ENCODE measurements at places on chromosomes 16 and 17.

- DNase-seq: peak; percentile 88
Measured at GRCh38 chr17:50201276-50201854, at the start of gene COL1A1. Gene COL1A1 (minus strand): TSS chr17:50201631. CDS start chr17:50201513, 118 bp downstream.

GRCh38 chr17:51703361-51704341 lies 443.3 kb downstream of the UTP18 start:
- DNase-seq: no peak

DNA sequence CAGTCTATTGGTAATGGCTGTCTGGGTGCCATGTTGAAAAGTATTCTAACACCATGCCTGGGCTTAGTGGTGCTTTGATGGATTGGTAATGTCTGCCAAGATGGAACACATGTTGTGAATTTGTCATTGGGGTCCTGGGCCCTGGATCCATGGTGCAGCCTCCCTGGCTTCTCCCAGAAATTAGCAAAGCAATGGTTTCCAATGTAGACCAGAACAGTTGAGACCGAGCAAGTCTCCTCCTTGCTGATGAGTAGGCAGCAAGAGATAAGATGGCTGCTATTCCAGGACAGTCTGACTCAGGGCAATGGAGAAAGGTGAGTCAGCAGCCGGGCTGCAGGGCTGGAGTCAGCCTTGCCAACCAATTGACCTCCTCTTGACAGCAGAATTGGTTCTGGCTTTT lies 30.8 kb downstream of the GPR139 start:
- DNase-seq: no peak

DNA sequence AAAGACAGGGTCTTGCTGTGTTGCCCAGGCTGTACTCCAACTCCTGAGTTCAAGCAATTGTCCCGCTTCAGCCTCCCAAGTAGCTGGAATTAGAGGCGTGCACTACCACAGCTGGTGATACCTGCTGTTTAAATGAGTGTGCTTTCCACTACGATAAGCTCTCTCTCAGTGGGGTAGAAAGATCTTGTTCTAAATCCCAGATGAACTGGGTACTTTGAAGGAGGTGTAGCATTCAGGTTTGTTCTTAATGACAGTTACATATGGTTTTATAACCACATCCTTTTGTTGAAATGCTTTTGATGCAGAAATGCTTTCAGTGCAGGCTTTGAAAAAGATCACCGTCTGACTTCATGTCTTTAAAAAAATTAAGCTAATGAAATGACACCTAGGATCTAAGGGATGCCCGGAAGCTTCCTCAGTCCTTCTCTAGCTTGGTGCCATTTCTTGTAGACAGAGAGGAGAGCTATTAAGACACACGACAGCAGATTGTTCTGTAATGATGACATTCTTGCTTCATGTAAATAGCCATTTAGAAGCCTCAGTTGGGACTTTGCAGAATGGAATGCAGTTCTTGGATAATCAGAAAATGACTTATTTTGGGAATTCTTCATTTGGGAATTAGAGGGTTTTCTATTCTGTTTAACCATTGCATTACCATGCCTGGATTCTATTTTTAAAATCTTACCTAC lies 19.5 kb downstream of the PMM2 start:
- no peak for DNase-seq

GRCh38 chr16:5875416-5875815 lies 777.8 kb upstream of the EEF2KMT start:
- no peak for DNase-seq

DNA sequence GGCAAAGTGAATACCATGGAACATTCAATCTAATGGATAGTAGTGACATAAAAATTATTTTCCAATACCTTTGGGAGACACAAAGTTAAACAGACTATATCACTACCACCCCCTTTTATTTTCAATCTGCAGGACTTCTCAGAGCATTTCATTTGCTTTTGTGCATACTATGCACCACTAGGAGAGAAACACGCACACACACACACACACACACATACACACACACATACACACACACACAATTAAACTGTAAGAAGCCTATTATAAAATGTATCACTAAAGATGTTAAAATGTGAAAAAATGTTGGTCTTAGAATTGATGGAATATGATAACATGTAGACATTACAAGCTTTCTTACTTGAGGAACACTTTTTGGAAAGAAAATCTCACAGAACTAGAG lies 331.4 kb downstream of the CA10 start:
- no peak for DNase-seq

DNA sequence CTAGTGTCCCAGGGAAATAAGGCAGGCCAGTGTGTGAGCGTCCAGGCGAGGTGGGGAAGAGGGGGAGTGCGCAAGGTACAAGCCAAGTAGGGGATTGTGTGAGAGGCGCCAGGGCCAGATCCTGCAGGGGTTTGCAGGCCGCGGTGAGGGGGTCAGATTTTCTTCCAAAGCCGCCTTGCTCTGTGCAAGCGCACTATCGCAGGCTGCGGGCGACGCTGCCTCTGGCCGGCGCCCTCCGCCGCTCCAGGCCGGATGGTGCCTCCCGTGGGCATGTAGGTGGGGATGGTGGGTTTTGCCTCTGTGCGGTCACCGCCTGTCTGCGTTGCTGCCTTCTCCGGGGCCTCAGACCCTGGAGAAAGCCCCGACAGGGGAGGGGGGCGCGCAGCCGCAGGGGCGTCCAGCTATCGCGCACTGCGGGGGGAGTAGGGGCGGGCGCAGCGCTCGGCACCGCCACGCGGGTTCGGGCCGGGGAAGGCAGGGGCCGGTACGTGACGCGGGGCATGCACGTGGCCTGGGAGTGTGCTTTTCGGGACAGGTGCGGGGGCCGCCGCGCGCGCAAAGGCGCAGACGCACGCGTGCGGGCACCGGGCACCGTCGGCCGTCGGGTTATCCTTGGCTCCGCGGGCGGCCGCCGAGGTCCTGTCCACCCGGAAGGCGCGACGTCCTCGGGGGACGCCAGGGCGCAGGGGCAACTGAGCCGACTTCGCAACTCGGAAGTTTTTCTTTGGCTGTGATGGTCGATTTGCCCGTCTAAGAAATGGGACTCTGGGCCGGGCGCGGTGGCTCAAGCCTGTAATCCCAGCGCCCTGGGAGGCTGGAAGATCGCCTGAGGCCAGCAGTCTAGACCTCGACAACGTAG lies 1.1 kb upstream of the HAPSTR1 start:
- peak; percentile 40 for DNase-seq

DNA sequence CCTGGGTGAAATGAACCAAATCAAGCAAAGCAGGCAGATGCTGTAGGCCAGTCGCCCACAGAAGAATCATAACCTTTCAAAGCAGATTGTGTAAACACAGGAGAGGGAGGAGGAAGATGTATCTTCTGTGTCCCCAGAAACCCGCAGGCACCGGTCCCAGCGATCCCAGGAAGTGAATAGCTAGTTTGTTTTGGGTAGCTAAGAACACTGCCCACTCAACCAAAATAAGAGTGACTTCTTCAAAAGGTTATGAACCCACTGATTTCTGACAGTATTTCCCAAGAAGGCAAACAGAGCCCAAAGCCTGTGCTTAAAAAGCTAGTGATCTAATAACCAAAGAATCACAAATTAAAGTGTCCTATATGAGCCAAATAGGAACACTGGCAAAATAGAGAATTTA lies 67.8 kb downstream of the GRIN2A start:
- peak; percentile 23 for DNase-seq

DNA sequence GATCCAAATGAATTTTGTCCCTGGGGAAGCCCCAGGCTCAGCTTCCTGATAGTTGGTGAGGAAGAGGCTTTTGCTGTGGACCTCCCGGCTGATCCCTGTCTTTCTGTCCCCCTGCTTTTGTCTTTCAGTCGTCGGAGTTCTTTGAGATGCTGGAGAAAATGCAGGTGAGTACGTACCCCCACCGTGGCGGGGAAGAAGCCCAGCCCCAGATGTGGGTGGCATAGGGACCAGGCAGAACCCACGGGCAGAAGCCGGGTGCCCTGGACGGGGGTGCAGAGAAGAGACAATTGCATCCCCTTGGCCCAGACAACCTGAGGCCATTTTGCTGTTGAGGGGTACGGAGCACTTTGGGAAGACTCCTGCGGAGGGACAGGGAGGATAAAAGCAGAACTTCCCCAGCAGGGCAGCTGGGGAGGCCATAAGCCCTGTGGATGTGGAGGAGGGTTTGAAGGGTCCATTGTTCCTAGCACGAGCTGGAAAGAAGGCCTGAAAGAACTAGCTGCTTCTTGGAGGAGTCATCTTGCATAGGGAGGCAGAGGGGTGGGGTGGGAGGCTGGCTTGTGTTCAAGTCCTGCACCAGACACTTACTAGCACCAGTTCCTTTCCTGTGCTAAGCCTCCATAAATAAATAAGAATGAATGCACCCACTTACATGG lies 105.6 kb downstream of the OR1D5 start:
- DNase-seq: no peak

DNA sequence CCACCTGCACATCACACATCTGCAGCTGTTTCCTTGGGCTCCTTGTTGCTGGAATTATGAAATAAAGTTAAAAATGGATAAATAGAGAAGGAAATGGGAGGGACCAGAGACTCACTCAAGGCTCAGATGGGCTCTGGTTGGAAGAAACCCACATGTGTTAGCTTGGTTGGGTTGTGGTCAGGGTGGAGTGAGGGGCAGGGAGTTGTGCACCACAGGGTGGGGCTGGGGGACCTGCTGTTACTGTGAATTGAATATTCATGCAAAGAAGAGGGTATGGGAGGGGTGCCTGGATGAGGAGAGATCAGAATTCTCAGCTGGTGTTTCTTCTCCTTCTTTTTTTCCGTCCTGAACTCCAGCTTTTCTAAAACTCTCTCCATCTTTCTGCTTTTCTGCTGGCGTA lies 320.7 kb downstream of the MAP2K4 start:
- no peak for DNase-seq

DNA sequence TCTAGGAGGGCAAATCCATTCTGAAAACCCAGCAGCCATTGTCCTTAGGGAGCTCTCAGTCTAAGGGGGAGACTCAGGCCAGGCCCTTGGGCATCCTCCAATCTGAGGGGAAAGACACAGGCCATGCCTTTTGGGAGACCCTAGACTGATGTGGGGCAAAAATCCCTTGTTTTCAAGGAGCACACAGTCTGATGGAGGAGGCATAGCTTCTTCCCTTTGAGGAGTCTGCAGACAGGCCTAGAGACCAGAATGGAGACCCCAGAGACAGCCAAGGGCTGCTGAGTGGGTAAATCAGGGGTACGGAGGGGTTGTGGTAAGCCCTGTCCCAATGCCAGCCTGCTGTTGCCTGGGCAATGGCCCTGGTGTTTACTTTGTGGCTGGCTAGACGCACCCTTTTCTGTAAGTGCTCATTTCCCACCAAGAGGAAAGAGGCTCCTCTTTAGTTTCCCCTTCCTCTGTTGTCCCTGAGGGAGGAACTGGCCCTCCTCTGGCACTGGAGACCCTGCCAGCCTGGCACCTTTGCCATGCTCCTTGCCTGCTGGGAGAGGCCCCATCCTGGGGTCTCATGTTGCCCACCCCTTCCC lies 19.3 kb downstream of the ARHGAP23 start:
- DNase-seq: peak; percentile 67

DNA sequence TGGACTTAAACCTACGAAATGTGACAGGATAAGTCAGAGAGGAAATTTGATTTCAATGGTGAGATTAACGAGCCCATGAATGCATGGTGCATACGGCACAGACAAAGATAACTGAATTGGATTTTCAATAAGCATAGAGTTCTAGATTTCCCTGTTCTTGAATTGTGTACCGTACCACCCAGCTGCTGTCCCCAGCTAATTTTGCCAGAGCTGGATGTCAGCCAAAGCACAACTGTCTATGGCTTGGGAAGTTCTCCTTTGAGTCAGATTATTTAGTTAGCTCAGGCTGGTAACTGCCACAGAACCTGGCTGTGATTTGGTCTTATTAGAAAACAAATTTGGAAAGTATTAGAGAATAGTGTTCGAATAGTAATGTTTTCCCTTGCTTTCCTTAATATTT lies 143.1 kb downstream of the CDH13 start:
- DNase-seq: no peak

DNA sequence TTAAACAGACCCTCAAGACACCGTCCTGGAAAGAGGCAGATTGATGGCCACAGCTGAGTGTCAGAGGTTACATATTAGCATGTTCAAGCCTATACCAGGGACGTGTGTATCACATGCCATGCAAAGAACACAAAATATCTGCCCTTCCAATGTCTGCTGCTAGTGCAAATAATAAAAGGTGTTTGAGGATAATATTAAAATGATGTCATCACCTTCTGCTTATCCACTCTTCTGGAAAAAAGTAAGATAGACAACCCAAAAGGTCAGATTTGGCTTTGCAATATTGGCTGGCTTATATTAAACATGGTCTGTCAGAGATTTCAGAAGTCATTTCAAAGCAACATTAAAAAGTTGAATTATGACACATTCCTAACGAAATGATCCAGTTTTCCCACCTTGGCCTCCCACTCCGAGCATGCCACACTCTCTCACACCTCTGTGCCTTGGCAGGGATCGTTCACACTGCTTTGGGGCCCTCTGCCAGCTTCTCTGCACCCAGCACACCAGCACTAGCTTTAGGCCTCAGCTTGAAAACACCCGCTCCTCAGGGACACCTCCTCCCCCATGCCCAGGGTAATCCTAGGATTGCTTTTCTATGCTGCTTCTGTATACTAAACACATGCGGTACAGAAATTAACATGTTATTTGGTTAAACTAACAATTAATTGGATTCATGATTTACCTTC lies 248.2 kb downstream of the NTN1 start:
- no peak for DNase-seq

DNA sequence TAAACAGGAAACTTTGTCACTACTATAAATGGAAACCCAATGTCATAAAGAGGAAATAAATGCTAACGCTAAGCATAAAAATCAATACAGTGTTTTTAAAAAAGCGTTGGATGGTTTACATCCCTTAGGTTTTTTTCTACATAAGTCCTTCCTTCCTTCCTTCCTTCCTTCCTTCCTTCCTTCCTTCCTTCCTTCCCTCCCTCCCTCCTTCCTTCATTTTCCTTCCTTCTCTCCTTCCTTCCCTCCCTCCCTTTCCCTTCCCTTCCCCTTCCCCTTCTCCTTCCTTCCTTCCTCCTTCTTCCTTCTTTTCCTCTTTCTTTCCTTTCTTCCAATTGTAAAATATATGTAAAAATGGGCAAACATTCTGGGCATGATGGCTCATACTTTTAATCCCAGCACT lies 108.3 kb downstream of the HAPSTR1 start:
- no peak for DNase-seq

- DNase-seq: peak; percentile 89
Measured at GRCh38 chr16:86519649-86520316, 9.5 kb downstream of the FOXF1 start.

GRCh38 chr17:841313-841712 lies 59.2 kb downstream of the MRM3 start:
- DNase-seq: no peak

DNA sequence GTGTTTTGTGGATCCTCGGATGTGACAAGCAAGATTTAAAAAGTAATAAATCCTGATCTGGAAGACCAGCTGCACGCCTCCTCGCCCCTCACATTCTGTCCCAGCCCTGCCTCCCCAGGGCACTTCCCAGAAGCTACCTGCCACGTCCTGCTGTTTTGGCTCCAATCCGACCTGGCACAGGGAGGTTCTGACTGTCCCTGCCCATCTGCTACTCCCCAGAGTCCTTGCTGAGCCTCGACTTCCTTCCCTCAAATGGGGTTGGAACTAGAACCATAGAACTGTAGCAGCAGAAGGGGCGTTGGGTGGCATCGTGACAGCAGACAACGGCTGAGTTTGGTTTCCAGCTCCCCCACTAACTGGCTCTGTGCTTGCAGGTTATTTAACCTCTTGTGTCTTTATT lies 71.7 kb downstream of the RPH3AL start:
- no peak for DNase-seq

Data from mesenchymal stem cell (in vitro differentiated cells and primary cell).